T-helper 2 cell (primary cell): ENCODE measurements at places on chromosomes 7 and 10.
A peak's percentile ranks its signal among the peaks of the same experiment; 100 is the strongest.

- DNase-seq, result no peak
Measured at GRCh38 chr7:18459484-18460245, 35.9 kb upstream of the HDAC9 start.

GRCh38 chr7:66804001-66804400 lies 63.5 kb downstream of the RABGEF1 start:
- DNase-seq, result no peak

DNA sequence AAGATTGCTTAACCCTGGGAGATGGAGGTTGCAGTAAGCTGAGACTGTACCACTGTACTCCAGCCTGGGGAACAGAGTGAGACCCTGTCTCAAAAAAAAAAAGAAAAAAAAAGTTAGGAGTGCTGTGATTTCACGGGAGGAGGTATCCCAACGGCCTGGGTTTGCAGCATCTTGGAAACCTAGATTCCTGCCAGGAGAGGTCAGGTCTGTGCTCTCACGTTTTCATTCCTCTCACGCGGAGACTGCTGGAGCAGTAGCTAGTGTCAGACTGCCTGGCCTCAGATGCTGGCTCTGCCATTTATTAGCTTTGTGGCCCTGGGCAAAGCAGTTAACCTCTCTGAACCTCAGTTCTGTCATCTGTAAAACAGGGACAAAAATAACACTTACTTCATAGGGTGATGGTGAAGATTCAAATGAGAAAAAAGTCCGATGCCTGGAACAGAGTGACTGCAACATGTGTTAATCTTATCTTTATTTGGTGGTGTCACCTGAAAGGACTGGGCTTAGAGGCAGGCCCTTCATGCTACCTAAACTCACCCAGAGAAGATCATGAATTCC lies 94.9 kb downstream of the GAD2 start:
- no peak for DNase-seq

DNA sequence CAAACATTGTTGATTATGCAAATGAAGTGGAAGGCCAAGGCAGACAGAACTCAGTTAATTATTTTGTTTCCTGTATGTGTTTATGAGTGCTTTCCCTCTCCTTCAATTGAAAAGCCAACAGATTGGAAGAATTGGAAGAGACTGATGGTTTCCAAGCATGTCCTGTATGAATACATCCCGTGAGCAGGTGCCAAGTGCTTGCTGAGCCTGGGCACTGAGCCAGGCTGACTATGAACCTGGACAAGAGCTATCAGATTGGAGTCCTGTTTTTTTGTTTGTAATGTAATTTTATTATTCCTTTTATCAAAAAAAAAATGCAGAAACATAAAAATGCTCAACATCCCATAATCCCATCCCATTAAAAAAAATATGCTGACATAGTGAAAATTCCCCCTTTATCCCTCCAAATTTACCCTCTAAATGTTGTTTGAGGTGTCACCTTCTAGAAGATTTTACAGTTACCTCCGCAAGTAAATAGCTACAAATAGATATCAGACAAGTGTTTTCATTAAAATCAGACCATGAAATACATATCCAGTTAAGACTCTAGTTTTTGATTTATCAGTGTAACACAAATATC lies 449.5 kb downstream of the GRID1 start:
- no peak for DNase-seq

DNA sequence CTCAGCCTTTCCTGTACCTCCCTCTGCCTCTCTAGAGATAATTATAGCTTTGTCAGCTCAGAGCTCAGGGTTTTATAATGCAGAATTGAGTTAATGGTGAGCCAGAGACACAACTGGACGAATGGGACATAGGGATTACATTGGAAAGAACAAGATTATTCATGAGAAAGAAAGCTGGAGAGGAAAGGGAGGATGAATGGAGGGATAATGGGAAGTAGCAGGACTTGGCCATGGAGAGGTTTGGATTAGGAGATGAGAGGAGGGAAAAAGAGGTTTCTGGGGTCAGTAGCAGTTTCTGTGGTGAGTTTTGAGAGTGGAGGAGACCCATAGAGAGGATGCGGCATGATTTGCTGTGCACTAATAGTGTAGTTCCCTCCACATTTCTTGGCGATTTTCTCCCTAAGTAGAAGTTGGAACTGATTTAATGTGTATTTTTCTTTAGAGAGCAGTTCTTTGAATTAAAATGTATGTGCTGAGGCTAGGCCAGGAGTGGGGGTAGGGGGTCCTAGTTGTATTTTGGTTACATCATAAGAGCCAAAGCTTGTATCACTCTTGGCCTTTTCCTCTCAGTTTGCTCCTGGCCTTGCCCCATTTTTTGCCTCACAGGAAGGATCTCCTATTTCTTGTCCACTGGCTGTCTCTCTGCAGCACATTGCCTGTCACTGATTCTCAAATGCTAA lies 107.4 kb downstream of the MKX start:
- DNase-seq, result no peak

DNA sequence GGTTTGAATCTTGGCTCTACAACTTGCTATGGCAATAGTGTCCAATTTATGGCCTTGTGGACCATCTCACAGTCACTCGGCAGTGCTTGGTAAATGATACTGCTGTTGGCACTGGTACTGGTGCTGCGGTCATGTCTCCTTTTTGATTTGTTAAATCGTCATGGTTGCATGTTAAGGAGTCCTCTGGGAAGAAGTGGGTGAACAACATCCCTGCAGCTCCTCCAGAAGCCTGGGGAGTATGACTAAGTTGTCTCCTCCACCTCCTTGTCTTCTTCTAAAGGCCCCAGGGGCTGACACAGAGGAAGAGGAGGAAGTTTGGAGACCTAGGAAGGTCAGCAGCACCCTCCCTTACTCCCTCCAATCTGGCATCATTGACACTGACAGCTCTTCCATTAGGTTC lies 8.5 kb downstream of the ITPRIP start:
- DNase-seq, result no peak

GRCh38 chr7:45985902-45986301 lies 64.8 kb upstream of the IGFBP3 start:
- DNase-seq, result no peak

DNA sequence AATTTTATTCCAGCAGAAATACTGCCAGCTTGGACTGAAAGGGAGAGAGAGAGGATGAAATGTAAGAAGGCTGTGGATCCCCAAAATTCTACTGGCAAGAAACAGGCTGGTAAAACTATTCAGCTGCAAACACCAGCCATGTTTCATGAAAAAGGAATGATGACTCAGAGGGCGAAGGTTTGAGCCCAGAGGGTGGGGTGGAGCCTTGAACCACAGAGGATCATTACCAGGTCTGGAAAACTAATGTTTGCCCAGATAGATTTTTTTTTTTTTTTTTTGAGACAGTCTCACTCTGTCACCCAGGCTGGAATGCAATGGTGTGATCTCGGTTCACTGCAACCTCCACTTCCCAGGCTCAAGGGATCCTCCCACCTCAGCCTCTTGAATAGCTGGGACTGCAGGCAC lies 41.7 kb upstream of the NRF1 start:
- DNase-seq, result no peak

- DNase-seq, result no peak
Measured at GRCh38 chr7:98011996-98012395, 22.0 kb upstream of the OCM2 start.

DNA sequence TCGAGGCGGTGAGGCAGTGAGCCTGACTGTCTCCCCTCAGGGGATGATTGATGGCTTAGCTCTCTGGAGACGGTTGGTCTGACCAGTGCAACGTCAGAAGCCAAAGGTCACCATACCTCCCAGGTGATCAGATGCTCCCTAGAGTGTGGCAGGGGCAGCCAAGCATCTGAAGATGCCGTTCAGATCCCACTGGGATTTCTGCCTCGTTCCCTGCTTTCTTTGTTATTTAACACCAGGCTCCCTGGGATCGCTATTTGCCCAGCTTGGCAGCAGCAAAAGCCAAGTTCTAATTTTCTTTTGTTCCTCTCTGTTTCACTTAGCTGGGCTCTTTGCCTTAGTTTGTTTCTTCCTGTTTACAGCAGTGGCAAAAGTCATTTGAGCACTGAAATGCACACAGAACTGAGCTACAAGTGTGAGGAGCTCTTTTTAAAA lies 53.5 kb upstream of the SVIL start:
- no peak for DNase-seq

- peak; percentile 52 for DNase-seq
Measured at GRCh38 chr7:101173752-101174244, 6.3 kb downstream of the NAT16 start.

DNA sequence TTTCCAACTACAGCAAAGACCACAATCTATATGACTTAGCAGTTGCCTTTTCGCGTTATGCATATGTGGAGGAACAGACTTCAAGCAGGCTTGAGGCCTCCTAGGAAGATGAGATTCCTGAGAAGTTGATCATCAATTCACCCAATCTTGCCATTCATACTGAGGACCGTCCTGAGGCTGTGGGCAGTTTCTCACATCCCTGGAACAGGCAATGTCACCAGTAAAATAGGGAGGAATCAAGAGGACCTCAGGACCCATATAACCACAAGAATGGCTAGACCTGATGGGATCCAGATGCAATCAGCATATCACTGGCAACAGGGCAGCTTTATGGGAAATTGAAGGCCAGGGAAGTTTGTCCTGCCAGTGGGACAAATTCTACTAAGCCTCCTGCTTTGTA lies 17.3 kb downstream of the KDM7A start:
- DNase-seq, result no peak

GRCh38 chr10:113094114-113094486 lies 144.1 kb downstream of the TCF7L2 start:
- no peak for DNase-seq

- no peak for DNase-seq
Measured at GRCh38 chr10:129772468-129773358, 191.4 kb downstream of the EBF3 start.

- no peak for DNase-seq
Measured at GRCh38 chr7:95601316-95601715, 5.0 kb upstream of the PDK4 start.

DNA sequence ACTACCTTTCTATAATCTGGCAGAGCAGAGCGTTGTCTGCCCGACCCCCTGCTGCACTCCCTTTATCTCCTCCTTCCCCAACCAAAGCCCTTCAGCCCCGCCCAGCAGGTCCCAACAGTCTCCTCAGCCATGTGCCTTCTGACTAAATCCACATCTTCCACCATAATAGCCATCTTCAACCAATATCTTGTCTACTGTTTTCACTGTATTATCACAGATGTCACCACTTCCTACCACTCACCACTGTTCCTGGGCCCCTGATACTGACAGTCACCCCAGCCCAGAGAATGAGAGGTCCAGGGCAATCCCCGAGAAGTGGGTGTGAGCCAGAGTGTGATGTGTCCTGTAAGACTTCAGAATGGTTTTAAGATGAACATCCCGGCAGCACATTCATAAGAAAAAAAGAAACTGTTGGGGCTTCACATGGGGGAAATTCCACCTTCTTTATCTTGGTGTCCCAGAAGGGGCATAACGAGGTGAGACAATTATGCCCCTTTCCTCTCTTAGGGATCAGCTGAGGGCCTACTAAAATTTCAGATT lies 25.3 kb downstream of the CCDC6 start:
- DNase-seq, result peak; percentile 66

GRCh38 chr7:151869455-151869854 lies 7.5 kb downstream of the PRKAG2 start:
- no peak for DNase-seq

GRCh38 chr10:29941476-29941875 lies 117.9 kb downstream of the JCAD start:
- no peak for DNase-seq

- no peak for DNase-seq
Measured at GRCh38 chr10:73588656-73589055, 2.5 kb downstream of the USP54 start.

- no peak for DNase-seq
Measured at GRCh38 chr7:7617550-7617949, 23.0 kb upstream of the UMAD1 start.

GRCh38 chr7:107939573-107940489 lies 48.8 kb downstream of the DLD start:
- no peak for DNase-seq

GRCh38 chr7:38796626-38797501 lies 112.1 kb downstream of the VPS41 start:
- DNase-seq, result peak; percentile 12

GRCh38 chr7:134887523-134887922 lies 98.8 kb upstream of the AGBL3 start:
- no peak for DNase-seq

- no peak for DNase-seq
Measured at GRCh38 chr10:117698809-117699208, 156.3 kb downstream of the EMX2 start.

DNA sequence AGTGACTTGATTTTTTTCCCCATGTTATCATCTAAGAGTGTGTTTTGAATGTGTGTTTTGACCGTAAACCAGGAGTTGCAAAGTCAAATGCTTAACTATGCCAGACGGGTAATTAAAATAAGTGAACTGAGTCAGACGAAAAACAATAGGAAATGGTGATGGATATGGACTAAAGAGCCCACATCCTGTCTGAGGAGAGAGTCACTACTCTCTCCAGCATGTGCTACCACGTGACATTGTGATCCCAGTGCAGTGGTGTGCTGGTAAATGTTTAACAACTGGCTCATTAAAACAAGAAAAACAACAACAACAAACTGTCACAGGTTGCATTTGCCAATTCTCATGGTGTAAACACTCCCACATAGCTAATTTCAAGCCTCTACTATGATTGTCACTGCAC lies 164.3 kb downstream of the SUGCT start:
- DNase-seq, result no peak

DNA sequence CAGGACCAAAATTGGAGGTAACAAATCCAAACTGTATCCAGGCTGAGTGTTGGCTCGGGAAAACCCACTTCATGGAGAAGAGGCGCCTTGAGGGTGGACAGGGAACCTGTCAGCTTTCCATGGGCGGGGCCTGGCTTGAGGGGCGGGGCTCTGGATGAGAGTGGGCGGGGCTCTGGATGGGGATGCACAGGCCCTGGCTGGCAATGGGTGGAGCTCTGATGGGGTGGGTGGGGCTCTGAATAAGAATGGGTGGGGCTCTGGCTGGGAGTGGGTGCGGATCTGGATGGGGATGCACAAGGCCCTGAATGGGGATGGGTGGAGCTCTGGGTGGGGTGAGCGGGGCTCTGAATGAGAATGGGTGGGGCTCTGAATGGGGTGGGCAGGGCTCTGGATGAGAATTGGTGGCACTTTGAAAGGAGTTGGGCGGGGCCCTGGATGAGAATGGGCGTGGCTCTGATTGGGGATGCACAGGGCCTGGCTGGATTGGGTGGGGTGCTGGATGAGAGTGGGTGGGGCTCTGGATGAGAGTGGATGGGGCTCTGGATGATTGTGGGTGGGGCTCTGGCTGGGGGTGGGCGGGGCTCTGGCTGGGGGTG lies 96.6 kb upstream of the NPTX2 start:
- DNase-seq, result no peak

DNA sequence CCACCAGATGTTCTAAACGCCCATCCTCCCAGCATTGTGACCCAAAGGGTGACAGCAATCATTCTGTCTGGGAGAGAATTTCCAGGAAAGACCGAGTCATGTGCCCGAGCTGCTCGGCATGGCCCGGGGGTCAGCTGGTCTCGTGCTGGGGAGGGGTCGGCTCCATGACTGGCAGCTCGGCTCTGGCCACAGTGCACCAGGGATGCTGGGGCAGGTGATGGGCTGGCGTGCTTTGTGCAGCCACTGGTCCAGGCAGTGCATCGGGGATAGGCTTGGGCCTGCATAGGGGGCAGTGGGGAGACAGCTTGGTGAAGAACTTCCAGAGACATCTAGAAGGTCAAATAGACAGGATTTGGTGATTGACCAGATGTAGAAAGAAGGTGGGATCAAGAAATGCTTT lies 39.2 kb upstream of the PSMG3 start:
- DNase-seq, result no peak

GRCh38 chr7:148434181-148434757 lies 156.3 kb upstream of the C7orf33 start:
- no peak for DNase-seq

- no peak for DNase-seq
Measured at GRCh38 chr7:35437619-35438275, 183.8 kb upstream of the TBX20 start.

- DNase-seq, result no peak
Measured at GRCh38 chr7:13794581-13794980, 194.9 kb downstream of the ETV1 start.
